ENCODE measurements at places on chromosomes 11 and 22.

GRCh38 chr22:40533712-40534378 is 102.7 kb downstream of the MRTFA start:
- DNase-seq: peak; percentile 88

DNA sequence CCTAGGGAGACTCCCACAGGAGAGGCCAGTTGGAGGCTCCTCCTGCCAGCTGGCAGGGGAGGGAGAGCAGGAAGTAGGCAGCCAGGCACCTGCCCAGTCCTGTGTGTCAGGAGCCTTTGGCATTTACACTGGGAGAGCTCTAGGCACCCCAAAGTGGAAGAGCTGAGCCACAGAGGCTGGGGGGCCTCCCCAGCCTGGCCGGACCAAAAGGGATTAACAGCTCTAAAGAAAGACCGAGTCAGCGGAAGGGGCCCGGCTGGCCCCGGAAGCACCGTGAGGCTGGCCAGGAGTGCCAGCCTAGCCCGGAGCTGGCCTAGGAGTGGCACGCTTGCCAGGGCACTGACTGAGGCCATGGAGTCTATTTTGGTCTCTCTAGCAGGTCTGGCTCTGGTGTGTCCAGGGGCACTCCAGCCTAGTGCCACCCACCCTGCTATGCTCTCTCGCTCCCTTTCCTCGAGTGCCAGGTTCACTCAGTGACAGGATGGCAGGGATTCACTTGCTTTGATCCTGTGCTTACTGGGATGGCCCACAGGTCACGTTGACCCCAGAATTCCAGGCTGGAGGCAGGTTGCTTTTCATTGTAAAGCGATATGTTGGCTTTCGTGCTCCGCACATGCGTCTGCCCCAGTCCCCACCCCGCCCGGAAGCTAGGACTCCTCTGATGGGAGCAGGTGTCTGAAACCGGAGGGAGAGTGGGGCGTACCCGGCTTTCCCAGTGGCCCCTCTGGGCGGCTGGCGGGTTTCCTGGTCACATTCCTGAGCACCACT is 3.3 kb upstream of the KMT5B start:
- DNase-seq: no peak

DNA sequence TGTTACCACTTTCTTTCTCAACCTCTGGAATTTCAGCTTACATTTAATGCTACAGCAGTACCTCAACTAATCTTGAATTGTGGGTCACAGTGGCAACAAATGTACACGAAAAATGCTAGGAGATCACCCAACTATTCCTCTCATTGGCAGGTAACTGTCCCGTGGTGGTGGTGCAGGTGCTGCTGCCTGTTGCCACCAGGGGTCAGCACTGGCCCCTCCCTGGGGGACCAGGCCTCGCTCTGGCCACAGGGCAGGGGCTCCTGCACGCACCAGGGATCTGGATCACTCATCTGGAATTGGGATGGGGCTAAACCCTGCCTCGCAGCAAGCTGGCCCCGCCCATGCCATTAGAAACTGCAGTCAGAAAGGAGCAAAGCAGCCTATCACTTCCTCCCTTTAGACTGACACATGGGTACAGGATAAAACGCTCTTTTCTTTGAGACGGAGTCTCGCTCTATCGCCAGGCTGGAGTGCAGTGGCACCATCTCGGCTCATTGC is 6.9 kb upstream of the POLDIP3 start:
- peak; percentile 68 for DNase-seq

DNA sequence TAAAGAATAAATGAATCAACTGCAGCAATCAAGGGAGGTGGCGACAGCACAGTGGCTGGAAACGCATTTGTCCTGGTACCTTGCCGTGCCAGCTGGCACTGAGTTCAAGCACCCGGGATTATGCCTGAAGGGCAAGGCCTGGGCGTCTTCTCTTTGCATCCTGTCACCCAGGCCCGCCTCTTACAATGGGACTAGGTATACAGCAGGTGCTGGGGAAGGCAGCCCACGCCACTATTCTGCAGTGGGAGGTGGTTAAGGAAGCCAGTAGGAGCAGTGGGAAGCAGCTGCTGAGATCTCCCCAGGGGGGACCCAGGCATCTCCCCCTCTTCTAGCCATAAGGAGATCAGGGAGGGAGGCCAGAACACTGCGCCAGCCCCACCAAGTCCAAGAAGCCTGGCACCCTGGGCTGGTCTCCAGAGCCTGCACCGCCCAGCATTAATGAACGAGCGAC is 15.3 kb upstream of the BAIAP2L2 start:
- DNase-seq: no peak

- DNase-seq: peak; percentile 68
Observed at GRCh38 chr11:128283451-128283850, 303.9 kb downstream of the ETS1 start.

DNA sequence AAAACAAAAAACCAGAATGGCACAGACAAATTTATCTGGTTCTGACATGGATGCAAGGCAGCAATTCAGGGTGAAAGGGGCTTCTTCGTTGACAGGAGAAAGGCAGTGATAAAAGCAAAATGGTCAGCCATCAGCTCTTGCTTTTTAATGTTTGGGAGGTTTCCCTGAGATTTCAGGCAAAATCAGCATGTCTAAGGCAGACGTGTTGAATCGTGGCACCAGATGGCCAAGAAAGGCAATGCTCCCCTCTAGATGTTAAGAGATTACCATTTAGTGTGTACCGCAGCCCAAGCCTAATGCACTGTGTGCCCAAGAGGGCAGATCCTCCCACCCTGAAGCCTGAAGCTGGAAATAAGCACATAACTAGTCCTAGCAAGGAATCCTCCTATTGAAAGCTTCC is 88.8 kb upstream of the GALNT18 start:
- no peak for DNase-seq

DNA sequence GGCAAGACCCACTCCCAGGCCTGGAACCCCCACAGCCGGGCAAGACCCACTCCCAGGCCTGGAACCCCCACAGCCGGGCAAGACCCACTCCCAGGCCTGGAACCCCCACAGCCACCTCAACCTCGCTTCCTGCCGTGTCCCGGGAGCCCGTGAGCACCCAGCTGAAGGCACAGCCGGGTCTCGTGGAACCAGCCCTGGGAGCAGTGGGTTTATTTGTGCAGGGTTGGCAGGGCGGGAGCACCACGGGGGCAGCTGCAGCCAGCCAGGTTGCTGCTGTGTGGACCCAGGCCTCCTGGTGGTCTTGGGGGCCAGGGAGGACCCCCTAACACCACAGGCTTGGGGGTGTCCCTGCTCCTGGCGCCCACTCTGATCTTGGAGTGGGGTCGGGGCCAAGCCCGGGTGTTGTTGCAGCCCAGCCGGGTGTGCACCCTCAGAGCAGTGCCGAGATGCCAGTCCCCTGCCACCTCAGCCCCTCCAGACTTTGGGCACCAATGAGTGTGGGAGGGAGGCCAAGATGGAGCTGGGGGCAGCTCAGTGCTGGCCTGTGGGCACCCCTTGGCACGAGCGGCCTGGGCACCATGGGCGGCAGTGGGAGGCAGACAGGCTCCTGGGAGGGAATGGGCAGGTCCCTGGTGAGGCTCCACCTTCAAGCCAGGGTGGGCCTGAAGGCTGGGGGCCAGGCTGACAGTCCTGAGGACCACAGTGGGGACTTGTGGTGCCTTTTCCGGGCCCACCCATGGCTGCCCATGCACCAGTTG is 8.2 kb upstream of the PKP3 start:
- DNase-seq: no peak

DNA sequence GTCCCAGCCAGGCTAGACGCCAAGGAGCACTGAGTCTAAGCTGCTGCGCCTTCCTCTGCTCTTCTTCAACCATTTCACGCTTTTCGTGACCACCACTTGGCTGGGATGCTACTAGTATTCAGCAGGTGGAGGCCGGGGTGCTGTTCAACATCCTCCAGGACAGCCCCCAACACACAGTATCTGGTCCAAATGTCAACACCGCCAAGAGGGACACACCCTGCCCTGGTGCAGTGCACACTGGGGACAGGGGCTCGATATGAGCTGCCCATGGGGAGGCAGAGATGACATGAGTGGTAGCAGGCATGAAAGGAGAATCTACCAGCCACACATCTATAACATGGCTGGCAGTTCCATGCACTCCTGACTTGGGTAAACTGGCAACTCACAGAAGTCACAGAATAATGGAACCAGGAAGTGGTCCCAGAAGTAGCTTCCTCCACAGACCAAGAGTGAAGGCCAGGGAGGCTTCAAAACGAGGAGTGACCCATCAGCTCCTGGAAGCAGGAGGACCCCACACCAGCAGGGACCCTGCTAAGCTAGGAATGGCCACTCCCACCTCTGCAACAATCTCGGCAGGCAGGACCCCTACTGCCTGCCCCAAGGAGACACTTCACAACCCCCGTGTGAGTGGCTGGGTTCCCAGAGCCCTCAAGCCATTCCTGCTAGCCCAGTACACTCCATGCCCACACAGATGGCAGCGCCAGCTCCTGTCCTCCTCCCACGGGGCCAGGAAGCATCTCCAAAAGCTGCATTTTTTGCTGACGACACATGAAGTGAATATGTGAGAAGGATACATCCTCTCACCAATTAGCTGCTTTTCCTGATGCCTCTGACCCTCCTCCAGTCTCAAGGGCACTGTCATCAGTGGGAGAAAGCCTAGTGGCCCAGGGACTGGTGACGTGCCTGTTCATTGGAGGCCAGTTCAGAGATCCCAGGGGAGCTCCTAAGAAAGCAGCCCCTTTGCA is 78.8 kb downstream of the DGCR2 start:
- DNase-seq: no peak

Measured in fibroblast of skin of abdomen (primary cell).